AG10803 (cell line): ENCODE measurements at places on chromosomes 12 and 14.

- no peak for DNase-seq
Measured at GRCh38 chr12:127363392-127363791, 903.6 kb upstream of the TMEM132C start.

DNA sequence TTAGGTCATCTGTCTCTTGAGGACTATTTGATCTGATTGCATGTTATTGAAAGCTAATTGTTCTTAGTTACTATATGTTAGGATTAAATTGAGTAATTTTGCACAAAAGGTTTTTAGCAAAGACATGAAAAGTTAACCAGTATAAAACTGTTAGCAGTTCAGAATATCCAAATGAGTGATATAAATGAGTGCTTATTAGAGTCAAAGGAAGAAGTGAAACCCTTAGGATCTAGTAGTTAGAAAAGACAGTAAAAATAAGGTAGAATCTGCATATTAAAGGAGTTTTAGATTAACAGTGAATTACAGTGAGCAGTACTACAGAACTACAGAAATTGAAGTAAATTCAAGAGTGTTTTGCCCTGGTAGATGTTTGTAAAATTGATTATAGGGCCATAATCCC, 12.4 kb downstream of the RAP1B start:
- DNase-seq, result no peak

DNA sequence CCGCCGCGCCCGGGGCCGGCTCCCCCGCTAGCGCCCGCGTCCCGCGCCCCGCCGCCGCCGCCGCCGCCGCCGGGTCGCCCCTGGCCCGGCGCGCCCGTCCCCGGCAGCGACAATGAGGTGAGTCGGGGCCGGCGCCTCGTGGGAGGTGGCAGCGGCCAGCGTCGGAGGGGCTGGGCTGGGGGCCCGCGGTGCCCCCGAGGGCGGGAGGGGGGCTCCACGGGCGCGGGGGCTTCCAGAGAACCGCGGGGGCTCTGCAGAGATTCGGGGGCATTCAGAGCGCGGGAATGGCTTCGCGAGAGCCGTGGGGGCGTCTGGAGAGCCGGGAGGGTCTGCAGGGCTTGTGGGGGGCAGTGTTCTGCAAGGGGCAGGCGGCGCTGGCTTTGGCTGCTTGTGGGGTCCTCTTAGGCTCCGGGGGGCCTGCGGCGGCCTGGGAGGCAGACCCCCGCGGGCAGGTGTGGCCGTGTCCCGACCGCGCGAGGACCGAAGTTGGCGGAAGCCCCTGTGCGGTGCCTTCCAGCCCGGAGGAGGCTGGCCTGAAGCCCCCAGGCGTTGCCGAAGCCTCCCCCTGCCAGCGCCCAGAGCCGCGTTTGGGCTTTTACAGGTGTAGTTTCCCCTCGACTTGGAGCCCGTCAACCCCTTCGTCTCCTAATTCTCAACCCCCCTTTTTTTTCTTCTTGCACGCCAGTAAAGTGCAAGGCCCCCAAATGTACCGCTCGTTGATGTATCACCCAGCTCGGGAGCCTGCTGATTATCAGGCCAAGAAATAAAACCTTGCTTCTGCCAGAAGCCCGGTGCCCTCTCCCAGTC, 93.1 kb upstream of the EVL start:
- no peak for DNase-seq

DNA sequence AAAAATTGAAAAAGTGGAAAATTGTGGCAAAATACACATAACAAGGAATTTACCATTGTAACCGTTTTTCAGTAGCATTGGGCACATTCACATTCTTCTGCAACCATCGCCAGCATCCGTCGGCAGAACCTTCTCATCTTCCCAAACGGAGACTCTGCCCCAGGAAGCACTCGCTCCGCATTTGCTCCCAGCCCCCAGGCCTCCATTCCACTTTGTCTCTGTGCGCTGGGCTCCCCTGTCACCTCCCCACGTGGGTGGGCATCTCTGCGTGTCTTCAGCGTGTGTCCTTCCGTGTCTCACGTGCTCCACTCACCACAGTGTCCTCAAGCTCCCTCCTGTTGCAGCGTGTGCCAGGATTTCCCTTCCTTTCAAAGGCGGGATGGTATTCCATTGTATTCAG, 9.9 kb downstream of the GPR132 start:
- DNase-seq, result no peak

DNA sequence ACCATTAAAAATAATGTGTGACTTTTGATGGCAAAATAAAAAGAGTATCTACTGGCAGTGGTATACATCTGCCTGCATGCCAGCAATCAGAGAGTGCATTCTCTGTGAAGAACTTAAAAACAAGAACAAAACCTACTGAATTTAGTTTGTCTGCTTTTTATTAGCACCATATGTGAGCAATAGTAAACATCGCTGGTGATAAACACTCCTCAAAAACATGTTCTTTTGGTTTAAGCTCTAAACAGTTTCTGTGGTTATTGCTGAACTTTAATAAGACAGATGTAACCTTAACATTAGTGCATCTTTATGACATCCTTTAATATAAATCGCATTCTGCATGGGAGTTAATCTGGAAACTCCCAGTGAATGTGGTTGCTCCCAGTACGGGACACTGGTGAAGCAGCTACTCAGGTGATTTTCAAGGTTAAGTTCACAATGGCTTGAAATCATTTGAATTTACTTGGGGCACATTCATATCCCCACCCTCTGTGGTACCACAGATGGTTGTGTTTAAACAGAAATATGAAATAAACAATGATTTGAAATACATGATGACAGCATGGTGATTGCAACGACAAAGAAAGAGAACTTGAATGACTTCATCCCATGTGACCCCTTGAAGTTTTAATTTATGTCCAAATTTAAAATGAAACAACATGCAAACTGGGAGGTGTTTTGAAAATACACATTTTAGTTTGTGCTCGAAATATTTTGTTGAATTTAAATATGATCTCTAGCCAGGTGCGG, 285.9 kb downstream of the FOXN3 start:
- DNase-seq, result peak; percentile 52

GRCh38 chr12:113476176-113476986, 4.7 kb upstream of the LHX5 start:
- no peak for DNase-seq

DNA sequence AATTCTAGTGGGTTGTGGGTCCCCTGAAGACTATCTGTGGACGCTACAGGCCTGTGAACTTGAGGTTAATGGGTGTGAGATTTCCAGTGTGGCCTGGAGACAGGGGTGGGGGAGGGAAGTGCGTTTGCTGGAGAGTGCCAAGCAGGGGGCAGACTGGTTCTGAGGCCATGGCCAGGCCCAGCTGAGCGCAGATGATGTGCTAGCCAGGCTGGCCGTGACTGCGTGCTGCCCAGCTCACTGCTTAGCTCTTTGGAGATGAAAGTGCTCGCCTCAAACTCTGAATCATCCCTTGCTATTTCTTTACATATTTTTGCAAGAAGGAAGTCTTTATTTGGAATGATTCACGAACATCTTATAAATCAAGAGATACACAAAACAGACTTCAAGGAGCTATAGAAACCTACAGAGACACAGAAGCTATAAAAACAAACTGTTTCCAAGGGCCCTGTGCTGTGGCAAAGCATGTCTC, 75.2 kb upstream of the PLEKHG3 start:
- peak; percentile 97 for DNase-seq

GRCh38 chr12:58032156-58032555, 90.8 kb downstream of the ATP23 start:
- no peak for DNase-seq

DNA sequence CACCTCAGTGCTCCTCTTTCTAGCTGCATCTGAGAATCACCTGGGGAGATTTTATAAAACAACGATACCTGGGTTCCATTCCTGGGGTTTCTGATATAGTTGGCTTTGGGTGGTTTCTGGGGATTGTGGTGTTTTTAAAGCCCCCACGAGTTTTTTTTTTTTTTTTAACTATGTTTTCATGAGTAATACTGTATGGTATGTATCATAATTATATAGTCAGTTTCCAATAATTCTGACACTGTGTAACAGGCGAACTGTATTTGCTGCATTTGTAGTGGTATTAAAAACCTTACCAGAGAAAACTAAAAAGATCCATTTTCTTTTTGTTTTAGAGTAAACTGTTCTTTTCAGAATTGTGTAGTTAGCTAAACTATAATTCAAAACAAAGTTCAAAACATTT, 84.9 kb downstream of the SRGAP1 start:
- no peak for DNase-seq

- no peak for DNase-seq
Measured at GRCh38 chr14:32319368-32320049, 9.6 kb upstream of the AKAP6 start.

DNA sequence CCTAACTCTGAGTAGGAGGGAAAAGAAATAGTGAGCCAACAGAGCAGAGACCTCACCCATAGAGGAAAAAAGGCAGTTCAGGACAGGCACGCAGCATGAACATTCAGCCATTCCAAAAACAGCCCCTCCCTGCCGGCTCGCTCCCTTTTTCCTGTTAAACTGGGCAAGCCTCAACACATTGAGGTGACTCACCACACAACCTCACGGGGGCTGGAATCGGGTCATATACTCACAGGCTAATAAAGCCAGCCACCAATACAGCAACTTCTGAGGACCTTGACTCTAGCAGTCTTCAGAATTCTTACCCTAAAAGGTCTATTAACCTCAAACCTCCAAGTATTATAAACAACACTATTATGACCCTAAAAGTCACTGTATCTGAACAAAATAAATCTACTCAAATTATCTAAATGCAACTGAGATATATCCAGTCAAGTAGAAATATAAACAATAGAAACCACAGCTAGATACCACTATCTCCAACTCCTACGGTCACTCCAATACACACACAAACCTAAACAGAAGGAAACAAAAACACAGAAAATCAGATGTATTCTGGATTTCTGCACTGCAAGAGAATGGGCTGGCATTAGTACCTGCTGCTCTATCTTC, 6.3 kb downstream of the YBX3 start:
- peak; percentile 87 for DNase-seq

GRCh38 chr12:52415870-52416750, 10.0 kb upstream of the KRT82 start:
- DNase-seq, result peak; percentile 80

DNA sequence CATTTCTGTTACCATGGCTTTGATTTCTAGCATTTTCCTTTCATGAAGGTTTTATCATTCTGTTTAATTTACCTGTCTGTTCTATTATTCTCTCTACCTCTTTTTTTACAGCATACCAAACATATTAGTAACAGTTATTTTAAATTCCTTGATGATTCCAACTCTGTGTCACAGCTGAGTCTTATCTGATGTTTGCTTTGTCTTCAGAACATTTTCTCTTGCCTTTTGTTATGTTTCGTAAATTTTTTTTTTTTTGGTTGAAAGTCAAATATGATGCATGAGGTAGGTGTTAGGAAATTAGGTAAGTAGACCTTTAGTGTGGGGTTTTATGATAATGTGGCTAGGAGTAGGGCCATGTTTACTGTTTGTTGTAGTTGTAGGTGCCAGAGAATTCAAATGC, 496.4 kb downstream of the FOXG1 start:
- DNase-seq, result no peak

DNA sequence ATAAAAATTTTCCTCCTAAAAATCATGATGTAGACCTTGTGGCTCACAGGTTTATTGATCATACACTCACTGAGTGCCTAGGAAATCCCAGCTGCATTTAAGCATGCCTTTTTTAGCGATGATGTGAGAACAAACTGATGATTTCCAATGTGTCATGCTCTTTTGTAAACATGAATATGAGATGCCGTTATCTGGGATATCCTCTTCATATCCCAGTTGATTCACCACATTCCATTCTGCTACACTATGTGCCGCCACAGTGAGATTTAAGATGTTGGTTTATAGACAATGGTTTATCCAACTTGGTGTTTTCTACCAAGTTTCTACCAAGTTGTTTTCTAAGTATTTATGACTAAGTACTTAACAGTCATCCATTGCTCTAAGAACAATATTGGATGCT, 5.2 kb downstream of the OR4E1 start:
- DNase-seq, result no peak

DNA sequence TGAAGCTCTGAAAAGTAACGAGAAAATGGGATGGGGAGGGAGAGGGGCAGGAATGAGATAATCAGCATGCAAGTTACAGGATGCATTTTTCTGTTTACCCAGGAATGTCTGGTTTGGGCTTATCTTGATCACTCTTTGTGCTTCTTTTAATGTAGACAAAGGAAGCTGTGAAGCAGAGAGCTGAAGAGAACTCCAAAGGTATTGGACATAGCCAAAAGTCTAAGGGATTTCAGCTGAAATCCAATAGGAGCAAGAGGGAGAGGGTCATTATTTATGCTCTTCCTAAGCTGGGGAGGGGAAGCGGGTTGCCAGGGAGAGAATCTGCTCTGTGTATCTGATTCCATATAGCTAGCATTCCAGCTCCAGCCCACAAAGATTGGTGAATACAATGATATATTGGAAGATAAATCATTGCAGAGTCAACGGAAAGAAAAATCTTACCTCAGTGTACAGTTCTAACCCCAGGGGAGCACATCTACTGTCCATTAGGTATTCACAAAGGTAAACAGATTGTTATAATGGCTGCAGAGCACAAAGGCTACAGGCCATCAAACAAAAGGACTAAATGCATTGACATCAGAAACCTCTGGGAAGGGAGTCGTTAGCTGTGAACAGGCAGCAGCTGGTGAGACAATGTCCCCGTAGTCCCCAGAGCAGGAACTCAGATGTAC, 61.0 kb upstream of the PELI2 start:
- DNase-seq, result no peak

DNA sequence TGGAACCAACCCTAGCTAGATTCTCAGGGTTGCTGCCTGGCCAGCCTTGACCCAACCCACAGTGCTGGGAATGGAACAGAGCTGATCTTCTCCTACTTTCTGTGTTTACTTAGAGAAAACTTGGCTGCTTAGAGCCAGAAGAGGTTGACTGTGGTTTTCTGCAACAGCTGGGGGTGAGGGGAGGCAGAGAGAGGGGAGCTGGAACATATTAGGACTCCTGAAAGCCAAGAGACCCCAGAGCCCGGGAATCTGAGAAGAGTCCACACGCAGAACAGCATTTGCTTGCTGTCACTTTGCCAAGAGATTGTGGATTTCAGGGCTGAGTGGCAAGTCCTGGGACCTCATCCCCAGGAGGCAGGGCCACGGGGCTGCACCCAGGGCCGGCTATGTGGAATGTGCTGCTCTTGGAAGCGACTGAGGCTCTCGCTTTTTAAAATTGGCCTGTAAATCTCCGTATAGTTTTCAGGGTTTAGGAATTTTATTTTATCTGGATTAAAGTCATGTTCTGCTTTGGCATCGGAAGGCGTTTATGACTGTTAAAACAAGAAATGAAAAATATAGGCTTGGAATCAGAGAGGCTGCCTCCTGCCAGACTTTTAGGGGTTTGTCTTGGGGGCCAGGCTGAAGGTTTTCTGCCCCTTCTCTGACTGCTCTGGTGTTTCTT, 22.3 kb upstream of the MED13L start:
- peak; percentile 53 for DNase-seq

DNA sequence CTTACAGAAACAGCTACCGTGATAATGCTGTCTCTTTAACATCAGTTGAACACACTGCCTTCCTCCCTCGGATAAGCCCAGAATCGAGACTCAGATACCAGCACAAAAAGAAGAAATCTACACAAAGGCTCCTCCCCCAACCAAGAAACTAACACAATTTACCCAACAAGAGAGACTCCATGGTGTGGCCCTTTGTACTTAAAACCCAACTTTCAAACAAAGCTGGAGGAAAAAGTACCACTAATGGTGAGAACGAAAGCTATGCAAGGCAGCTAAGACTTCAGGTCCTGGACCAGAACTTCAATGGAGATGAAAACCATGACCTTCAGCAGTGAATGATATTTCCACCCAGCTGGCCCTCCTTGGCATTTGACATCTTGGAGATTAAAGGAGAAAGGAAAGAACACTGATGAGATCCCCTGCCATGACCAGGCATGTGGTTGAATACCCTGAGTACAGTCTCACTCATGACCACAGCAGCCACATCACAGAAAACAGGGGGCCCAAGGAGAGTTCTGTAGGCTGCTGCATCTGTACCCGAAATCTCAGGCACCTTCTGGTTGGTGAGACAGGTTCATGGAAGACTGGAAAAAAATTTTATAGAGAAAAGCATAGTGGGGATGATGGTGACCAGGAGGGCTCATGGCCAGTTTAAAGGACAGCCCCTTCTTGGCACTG, 36.7 kb downstream of the RBM19 start:
- no peak for DNase-seq
